ENCODE measurements at places on chromosomes 12 and 14.

- no peak for DNase-seq
Observed at GRCh38 chr14:70652871-70653270, 11.2 kb downstream of the TTC9 start.

GRCh38 chr14:104467641-104468040, 111.9 kb upstream of the C14orf180 start:
- no peak for DNase-seq

DNA sequence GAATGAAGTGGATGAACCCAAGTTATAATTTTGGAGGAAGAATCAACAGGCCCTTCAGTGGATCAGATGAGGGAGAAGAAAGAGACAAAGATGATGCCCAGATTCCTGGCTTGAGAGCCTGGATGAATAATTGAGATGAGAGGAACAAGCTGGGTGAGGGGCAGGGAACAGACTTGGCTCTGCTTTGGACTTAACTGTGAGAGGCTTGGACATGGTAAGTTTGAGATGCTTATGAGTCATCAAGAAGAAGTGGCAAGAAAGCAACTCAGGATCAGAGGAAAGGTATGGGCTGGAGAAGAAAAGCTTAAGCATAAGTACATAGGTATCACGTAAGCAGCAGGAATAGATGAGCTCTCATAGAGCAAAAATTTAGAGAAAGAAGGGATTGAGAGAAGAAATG, 55.3 kb downstream of the FIGNL2 start:
- no peak for DNase-seq

- no peak for DNase-seq
Observed at GRCh38 chr12:678747-679712, 15.8 kb upstream of the NINJ2 start.

DNA sequence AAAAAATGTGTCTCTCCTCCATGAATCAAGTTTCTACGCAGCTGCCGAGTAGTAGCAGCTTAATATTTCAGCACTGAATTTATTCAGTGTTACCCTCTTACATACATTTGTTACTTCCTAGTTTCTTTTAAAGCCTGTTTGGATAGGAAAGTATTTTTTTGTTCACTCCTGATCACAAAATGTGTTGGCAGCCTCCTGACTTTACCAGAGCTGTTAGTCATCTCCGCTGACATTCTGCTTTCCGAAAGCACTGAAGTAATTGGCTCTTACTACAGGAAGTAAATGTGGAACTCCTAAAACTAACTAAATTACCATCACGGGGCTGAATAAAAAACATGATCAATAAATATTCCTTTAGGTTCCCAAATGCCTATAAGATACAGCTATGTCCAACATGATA, 225.5 kb downstream of the EPS8 start:
- DNase-seq: no peak

DNA sequence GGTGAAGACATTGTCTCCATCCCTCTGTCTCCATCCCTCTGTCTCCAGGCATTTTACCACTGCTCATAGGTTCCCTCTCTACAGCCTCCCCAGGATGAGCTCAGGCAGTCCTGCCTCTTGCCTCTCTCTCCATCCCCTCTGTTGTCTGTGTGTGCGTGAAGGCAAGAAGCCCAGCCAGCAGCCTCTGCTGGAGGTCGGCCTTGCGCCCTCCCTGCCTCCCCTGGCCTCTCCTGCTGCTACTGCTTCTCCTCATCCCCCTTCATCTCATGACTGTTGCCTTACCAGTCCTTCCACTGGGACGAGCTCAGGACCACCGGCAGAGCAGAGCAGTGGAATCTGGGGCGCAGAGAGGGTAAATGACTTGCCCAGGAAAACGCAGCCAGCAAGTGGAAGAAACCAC, 3.2 kb downstream of the KRT80 start:
- DNase-seq: no peak

DNA sequence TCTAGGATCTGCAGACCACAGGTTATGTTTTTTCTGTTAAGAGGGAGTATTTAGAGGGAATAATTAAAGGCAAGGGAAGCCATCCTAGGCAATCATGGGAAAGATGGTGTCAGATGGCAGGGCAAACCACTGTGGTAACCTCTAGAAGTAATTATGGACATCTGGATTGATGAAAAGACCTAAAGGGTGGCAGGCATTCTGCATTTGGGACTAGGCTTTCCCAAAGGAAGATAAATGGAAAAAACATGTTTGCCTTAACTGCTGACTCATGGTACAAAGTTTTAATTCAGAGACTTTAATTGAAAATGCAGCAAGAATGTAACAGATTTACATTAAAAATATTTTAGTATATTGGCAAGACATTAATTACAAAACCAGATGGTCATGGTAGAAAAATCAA, 88.1 kb downstream of the TMEM30B start:
- DNase-seq: no peak

DNA sequence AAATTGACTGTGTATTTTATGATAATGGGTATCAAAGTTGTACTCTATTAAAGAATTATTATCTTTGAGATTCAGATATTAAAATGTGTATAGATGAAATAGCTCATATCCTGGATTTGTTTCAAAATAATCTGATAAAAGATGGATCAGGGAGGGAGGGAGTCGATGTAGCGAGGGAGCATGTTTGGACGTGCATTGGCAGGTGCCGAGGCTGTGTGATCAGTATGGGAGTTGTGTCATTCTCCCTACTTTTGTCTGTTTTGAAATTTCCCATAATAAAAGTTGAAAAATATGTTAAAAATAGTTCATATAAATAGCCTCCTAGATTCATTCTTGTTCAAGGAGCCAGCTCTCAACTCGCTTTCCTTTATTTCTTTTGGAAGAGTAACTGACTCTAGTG, 171.6 kb upstream of the HIF1A start:
- DNase-seq: no peak

GRCh38 chr14:67943947-67944346, 124.4 kb downstream of the RAD51B start:
- peak; percentile 90 for DNase-seq

DNA sequence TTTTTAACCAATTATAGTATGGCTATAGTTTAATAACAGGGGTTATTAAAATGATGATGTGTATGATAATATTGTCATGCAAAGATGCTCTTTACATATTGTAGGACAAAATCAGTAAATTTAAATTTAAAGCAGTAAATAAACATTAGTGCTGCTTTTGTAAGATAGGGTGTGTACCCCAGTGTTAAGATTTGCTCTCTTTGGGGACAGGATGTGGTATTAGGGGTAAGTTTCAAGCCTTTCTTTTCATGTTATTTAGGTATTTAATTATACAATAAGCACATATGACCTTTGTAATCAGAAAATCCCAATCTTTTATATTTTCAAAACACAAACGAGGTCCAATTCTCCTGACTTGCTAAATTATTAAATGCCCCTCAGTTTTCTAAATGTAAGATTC, 39.7 kb upstream of the RPH3A start:
- no peak for DNase-seq
